Thoracic aorta (tissue), 2 donors: ENCODE measurements at places on chromosomes 4 and X. TPM values are rescaled to one million over a fixed set of nuclear protein-coding genes. Genes with fewer than 3 reads are reported as not detected.

DNA sequence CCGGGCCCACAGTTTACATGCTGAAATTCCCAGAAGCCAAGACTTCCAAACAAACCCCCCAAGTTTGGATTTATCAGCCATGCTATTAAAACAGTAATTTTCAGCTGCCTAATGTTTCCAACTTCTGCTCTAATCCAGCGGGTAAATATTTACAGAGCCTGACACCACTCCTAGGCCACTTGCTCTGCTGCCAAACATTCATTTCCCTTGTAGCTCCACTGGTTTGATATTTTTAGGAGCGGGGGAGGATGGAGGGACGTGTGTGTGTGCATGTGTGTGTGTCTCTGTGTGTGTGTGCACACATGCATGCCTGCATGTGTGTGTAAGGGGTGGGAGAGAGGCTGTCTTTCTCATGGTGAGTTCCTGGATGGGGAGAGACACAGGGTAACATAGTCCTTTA, 115.7 kb upstream of the PJA1 start:
- DNase-seq: no peak

- DNase-seq: no peak
Measured at GRCh38 chr4:161486461-161486860, 677.3 kb downstream of the FSTL5 start.

GRCh38 chr4:176883108-176883550, 90.4 kb upstream of the VEGFC start:
- DNase-seq: no peak

Gene FSTL5
- not detected for total RNA-seq

Gene PABPC5
- 1.8 TPM for total RNA-seq

Gene GLRA3
- not detected for total RNA-seq
